ENCODE measurements at places on chromosomes 7 and 10. TPM values are rescaled to one million over a fixed set of nuclear protein-coding genes. Genes with fewer than 3 reads are reported as not detected.
A peak's percentile ranks its signal among the peaks of the same experiment; 100 is the strongest.

DNA sequence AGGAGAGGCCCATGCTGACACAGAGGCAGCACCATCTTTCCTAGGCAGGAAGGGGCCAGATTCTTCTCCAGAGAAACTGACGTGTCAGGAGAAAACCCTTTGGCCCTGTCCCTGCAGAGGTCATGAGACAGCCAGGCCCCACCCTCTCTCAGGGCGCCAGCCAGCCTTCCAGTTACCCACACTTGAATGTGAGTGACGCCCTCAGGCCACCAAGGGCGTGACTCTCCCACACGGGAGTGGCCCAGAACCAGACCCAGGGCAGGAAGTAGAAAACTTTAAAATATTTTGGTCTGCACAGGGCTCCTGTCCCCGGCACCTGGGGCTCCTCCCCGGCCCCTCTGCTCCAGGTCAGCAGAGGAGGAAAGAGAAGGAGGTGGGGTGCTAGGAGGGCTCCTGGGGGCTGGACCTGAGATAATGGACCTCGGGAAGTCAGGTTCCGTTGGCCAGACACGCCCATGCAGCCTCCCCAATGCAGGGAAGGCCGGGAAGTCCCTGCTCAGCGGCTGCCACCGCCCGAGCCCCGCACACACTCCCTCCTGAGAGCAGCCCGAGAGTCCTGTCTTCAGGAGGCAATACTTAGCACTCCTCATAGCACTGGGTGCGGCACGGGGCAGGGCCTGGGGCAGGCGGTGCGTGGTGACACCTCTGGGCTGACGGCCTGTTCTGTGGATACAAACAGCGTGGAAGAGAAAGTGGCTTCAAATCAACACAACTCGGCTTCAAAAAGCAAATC is 67.0 kb upstream of the CFAP46 start:
- no peak overlapping the region for H3K4me3 ChIP-seq
- H3K4me1 ChIP-seq = peaks cover 4% of the 10 kb centered on the region
- H3K27ac ChIP-seq = peak overlapping the region; percentile 19
- H3K27me3 ChIP-seq = no peaks in the 10 kb centered on the region
- DNase-seq = peak; percentile 91

- H3K27ac ChIP-seq = no peak overlapping the region
- H3K4me3 ChIP-seq = no peak overlapping the region
- no peaks in the 10 kb centered on the region for H3K27me3 ChIP-seq
- no peak for DNase-seq
- no peaks in the 10 kb centered on the region for H3K36me3 ChIP-seq
Measured at GRCh38 chr10:90143937-90144336, 442.5 kb downstream of the KIF20B start.

DNA sequence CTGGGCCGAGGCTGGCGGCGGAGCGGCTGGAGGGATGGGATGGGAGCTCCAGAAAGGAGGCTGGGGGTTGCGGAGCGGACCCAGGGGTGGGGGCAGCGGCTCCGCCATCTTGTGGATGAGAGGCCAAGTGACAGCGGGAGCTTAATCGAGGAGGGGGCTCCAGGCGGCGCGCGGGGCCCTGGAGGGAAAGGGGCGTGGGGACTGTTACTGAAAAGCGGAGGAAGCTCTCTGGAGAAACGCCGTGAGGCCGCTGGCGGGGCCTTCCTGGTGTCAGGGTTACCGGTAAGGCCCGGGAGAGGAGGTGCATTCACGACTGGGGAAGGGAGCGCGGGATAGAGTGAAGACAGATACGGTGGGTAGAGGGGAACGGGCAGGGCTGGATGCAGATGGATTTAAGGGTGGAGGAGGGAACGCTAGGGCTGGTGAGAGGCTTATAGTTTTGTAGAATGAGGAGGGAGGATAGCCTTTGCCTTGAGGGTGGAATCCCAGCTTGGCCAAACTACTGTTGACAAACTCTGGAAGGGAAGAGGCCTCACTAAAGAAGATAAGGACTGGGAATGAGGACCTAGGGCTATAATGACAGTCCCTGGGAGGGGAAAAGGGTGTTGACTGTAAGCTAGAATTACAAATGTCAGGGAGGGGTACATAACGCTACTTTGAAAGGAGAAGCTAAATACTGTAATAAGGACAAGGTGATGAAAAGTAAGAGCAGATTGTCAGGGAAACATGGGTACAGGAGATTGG is 535 bp downstream of the BTRC start:
- no peak for DNase-seq
- no peaks in the 10 kb centered on the region for H3K36me3 ChIP-seq
- H3K27ac ChIP-seq = peak overlapping the region; percentile 93
- H3K27me3 ChIP-seq = no peaks in the 10 kb centered on the region
- peak overlapping the region; percentile 95 for H3K4me3 ChIP-seq
- H3K4me1 ChIP-seq = peaks cover 37% of the 10 kb centered on the region

Gene NPY
- total RNA-seq = not detected

DNA sequence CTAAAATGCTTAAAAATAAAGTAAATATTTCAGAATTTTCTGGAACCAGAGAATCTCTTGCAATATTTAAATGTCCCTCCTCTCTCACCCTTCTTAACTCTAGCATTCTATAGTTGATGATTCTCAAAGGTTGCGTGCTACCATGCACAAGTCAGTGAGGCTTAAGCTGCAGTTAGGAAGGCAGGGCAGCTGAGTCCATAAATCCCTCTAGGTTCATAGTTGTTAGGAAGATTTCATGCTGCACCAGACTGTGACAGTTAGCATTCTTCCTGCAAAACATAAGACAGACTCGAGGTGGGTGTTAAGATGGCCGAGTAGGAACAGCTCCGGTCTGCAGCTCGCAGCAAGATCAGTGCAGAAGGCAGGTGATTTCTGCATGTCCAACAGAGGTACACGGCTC is 70.6 kb downstream of the MET start:
- no peak overlapping the region for H3K4me3 ChIP-seq
- no peak for DNase-seq
- H3K4me1 ChIP-seq = no peaks in the 10 kb centered on the region
- H3K36me3 ChIP-seq = no peaks in the 10 kb centered on the region

DNA sequence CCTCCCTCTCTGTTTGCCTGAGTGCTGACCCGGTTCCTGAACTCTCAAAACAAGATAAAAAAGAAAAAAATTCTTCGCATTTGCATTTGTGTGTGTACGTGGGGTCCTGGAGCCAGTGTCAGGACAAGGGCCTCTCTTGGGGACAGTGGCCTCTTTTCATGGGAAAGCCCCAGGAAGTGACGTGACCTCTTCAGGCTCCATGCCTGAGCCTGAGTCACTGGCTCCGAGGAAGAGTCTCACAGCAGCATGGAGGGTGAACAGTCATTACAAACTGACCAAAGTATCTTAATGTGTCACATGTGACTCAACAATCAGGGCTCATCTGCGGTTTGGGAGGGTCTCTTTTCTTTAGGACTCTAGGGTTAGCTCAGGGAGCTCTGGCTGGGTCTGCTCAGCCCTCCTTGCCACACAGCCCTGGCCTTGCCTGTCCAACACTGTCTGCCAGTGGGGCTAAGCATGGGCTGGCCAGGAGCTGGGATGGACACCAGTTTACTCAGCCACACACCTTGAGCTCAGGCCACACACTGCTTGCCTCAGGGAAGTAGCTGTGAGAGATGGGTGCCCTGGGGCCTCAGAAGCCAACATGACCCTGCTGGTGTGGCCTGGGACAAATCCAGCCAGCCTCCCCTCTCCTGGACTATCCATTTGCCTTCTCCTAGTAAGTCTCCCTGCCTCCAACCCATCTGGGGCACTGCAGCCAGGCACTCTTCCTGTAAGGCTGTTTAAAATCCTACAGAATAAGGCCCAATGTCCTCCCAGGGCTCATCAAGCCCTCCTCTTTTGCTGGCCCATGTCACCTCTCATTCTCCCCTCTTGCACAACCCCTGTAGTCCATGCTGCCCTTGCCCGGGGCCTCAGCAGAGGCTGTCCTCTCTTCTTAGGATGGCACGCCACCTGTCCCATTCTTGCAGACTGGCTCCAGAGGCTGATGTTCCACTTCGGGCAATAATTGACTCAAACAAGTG is 10.5 kb downstream of the TMEM273 start:
- H3K36me3 ChIP-seq = no peaks in the 10 kb centered on the region
- H3K27me3 ChIP-seq = no peaks in the 10 kb centered on the region
- peaks cover 46% of the 10 kb centered on the region for H3K4me1 ChIP-seq
- no peak overlapping the region for H3K4me3 ChIP-seq
- H3K27ac ChIP-seq = peak overlapping the region; percentile 59

Gene CNPY1
- not detected for total RNA-seq

GRCh38 chr10:34193931-34194626 is 621.0 kb downstream of the PARD3 start:
- no peaks in the 10 kb centered on the region for H3K27me3 ChIP-seq
- H3K27ac ChIP-seq = no peak overlapping the region
- no peak for DNase-seq
- no peaks in the 10 kb centered on the region for H3K36me3 ChIP-seq
- H3K4me3 ChIP-seq = no peak overlapping the region

DNA sequence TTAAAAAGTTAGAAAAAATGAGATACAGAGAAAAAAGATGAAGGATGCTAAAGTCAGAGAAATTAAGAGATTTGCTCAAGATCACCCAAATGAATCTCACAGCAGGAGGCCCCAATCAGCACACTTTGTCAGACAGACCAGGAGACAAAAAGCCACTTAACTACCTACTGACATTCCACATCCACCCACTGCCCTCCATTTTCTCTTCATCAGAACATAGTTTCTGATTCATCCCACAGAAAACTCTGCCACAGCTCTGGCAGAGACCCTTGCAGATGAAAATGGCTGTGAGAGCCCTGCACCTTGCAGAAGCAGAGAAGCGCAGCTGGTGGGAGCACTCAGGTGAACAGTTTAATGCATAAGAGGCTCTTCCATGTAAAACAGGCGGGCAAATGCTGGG is 26.6 kb downstream of the DGKI start:
- H3K4me3 ChIP-seq = no peak overlapping the region
- DNase-seq = no peak
- peaks cover 9% of the 10 kb centered on the region for H3K4me1 ChIP-seq

GRCh38 chr10:69801434-69802315 is at the start of gene COL13A1:
Gene COL13A1 (plus strand): TSS chr10:69801906. CDS start chr10:69802424, 518 bp downstream.
- no peaks in the 10 kb centered on the region for H3K36me3 ChIP-seq
- H3K4me3 ChIP-seq = peak within 1 kb of the TSS; percentile 56
- no peaks in the 10 kb centered on the region for H3K27me3 ChIP-seq

DNA sequence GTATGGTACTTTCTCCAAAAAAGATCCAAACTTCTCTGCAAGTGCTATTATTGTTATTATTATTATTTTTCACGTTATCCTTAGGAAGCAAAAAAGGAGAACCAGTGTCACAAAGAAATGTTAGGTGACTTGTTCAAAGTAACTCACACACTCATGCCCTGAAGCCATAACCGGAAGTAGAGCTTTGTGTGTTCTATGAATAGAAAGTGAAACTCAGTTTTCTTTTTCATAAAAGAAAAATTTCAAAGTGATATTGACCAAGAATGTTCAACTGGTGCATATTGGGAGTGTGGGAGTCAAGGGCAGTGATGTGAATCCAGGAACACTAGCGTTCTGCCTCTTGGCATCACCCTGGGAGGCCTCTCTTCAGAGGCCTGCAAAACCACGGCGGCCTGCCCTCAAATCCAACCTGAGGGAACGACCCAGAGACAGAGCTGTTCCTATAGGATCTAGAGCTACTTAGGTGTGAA is 106.1 kb downstream of the PRKCQ start:
- no peak overlapping the region for H3K27ac ChIP-seq
- no peaks in the 10 kb centered on the region for H3K36me3 ChIP-seq
- H3K4me1 ChIP-seq = no peaks in the 10 kb centered on the region
- no peak overlapping the region for H3K4me3 ChIP-seq
- no peak for DNase-seq

Gene CALML5
- total RNA-seq = not detected

DNA sequence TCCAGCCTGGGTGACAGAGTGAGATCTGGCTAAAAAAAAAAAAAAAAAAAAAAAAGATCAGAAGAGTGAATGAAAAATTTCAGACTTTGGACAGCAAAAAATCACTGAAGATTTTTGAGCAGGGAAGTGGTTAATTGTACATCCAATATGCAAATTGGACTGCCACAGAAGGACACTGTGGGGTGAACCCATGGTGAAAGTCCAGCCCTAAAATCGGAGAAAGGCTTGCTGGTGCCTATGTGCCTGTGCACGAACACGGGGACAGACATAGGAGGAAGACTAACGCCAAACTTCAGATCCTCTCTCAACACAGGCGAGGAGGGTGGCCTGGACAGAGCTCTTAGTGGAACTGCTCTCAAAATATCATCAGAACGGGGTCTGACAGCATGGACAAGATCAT is 65.5 kb downstream of the FAM171A1 start:
- H3K27ac ChIP-seq = no peak overlapping the region
- H3K27me3 ChIP-seq = no peaks in the 10 kb centered on the region
- no peak for DNase-seq
- H3K4me1 ChIP-seq = peaks cover 4% of the 10 kb centered on the region
- no peaks in the 10 kb centered on the region for H3K36me3 ChIP-seq

DNA sequence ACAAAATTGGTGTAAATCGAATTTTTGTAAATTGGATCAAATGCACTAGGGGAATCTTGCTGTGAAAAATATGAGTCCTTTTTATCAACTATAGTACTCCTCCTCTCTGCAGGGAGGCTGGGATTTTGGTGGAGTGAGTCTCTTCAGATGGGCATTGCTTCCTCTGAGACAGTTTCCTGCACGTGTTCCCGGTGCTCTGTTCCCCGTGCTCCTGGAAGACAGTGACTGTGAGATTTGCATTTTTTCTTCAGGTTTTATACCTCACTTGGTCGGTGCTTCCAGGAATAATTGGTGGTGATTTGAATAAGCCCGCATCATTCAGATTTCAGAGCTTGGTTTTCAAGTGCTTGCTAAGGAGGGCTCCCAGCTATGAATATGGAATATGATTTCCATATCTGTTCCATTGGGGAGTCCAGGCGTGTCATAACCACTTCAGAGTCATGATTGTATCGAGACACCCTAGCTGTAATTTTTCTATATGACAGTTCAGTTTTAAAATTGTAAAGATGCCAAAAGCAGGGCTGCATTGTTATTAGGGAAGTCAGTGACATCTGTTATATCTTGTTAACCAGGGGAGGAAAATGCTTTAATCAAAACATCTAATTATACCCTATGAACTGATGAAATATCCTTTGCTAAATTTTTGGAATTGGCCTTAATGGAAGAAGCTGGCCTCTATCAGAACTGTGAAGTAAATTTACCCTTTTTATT is 12.3 kb downstream of the AUTS2 start:
- no peak overlapping the region for H3K4me3 ChIP-seq
- DNase-seq = no peak
- no peaks in the 10 kb centered on the region for H3K27me3 ChIP-seq
- no peak overlapping the region for H3K27ac ChIP-seq

DNA sequence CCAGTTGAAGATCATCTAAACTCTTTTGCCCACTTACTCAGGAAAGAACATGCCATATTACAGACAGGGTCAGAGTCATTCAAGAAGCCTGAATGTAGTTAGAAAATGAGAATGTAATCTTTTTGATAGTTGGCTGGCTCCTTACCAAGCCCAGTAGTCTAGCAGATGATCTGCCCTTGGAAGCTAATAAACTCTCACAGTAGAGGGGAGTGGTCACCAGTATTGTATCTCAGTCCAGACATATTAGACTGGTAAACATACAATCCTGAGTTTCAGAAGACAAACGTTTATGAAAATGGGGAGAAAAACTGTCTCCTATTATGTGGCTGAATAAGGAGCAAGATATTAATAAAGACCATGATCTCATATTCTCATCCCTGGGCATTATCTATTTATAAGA is 65.3 kb downstream of the SEPTIN7 start:
- no peak for DNase-seq
- peaks cover 31% of the 10 kb centered on the region for H3K4me1 ChIP-seq
- no peak overlapping the region for H3K4me3 ChIP-seq
- no peak overlapping the region for H3K27ac ChIP-seq
- H3K36me3 ChIP-seq = no peaks in the 10 kb centered on the region

Measured in heart left ventricle (tissue), 16 donors.